ENCODE measurements at places on chromosomes 7 and 10. TPM values are rescaled to one million over a fixed set of nuclear protein-coding genes. Genes with fewer than 3 reads are reported as not detected.

TRIM73 gene
- 4.6 TPM for polyA plus RNA-seq

GPR85 gene
- polyA plus RNA-seq, result 0.67 TPM

GRCh38 chr7:116598861-116599260, 73.1 kb upstream of the MET start:
- DNase-seq, result no peak
- H3K36me3 ChIP-seq, result no peaks in the 10 kb centered on the region
- no peaks in the 10 kb centered on the region for H3K27me3 ChIP-seq
- H3K4me1 ChIP-seq, result no peaks in the 10 kb centered on the region
- no peak overlapping the region for H3K27ac ChIP-seq

DNA sequence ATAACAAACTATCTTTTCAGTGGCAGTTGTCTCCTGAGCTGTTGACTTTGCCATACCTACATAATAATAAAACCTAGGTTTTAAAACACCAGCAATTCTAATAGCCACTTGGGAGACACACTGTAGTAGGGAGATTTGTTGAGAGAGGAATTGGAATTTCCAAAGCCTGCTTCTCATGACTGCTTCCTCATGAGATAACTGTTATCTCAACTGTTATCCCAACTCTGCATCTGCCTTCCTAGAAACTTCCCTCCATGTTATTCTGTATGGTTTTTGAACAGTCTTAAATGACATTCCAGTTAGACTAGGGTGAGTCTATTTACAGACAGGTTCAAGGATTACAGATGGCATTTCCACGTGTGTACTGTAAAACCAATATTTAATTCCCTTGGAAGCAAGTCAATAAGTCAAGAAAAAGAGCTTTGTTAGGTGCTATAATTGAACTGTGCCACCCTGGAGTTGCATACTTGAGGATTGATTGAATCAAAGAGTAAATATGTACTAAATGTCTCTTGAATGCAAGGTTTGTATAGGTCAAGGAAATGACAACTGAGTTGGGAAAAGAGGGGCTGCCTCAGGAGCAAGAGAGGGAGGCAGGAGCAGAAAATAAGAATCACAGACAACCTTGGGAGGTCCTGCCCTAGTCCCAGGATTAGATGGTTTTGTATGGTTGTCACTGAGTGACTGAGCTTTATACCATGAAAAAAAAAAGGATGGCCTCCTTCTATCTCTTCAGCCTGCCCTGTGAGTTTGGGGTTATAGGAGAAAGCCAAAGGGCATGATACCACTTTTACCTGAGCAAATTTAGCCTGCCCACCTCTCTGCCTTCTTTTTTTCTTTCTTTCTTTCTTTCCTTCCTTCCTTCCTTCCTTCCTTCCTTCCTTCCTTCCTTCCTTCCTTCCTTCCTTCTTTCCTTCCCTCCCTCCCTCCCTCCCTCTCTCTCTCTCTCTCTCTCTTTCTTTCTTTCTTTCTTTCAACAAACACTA, 9.9 kb upstream of the TM9SF3 start:
- H3K4me3 ChIP-seq, result no peak overlapping the region
- DNase-seq, result no peak
- peaks cover 2% of the 10 kb centered on the region for H3K36me3 ChIP-seq
- peaks cover 6% of the 10 kb centered on the region for H3K4me1 ChIP-seq
- no peaks in the 10 kb centered on the region for H3K27me3 ChIP-seq

GRCh38 chr10:110310741-110311140, 6.0 kb upstream of the SMNDC1 start:
- DNase-seq, result no peak
- H3K4me3 ChIP-seq, result no peak overlapping the region
- H3K27ac ChIP-seq, result no peak overlapping the region
- no peaks in the 10 kb centered on the region for H3K36me3 ChIP-seq

DNA sequence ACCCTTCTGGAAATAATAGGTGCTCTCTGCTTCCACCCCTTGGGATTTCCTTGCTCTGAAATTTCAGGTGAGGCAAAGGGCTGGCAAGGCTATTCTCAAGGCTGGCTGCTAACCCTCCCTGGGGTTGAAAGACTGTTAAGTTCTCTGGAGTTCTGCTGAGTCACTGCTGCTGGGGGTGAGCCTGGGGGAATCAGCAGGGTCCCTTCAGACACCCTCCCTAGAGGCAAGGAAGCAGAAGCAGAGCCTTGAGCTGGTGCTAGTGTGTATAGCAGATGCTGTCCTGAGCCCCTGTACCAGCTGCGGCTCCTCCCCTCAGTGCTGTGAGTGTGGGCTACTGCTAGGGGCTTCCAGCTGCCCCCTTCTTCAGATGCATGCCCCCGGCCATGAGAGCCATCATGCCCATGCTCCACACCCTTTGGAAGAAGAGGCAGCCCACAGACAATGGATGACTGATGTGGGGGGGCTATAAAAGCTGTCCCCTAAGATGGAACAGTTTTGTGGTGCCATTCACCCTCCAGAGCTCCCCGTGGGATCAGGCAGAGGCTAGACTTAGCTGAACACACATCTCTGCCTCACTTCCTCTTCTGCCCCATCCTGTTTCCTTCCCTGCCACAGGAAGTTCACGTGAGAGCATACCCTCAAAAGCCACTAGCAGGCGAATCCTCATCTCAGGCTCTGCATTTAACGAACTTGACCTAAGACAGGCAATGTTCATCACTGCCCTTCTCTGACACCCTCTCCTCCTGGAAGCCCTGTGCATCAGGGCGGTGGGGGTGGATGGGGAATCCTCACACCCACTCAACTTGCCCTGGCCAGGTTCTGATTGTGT, 91.8 kb downstream of the SH3PXD2A start:
- H3K36me3 ChIP-seq, result no peaks in the 10 kb centered on the region
- DNase-seq, result no peak
- no peak overlapping the region for H3K4me3 ChIP-seq
- H3K4me1 ChIP-seq, result peaks cover 17% of the 10 kb centered on the region
- H3K27ac ChIP-seq, result no peak overlapping the region
- no peaks in the 10 kb centered on the region for H3K27me3 ChIP-seq

DNA sequence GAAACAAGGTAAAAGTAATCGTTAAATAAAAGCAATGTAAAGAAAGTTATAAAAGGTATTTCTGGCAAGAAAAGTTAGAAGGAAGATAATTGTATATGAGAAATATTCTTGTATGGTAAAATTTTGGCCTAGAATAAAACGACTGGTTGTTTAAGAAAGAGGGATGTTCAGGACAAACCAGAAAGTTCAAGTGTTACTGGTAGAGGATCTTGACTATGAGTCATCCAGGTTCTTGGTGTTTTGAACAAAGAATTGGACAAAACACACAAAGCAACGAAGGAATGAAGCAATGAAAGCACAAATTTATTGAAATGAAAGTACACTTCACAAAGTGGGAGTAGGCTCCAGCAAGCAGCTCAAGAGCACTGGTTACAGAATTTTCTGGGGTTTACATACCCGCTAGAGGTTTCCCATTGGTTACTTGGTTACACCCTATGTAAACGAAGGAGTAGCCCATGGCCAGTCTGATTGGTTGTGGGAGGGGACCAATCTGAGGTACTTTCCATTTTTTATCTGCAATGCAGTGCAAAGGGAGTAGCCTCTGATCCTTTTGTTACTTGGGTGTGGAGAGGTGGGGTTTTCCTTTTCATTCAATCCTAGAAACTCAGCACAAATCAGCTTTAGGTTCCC, 22.4 kb upstream of the GARS1 start:
- no peak overlapping the region for H3K4me3 ChIP-seq
- peaks cover 9% of the 10 kb centered on the region for H3K36me3 ChIP-seq
- H3K27me3 ChIP-seq, result no peaks in the 10 kb centered on the region
- no peak for DNase-seq
- no peaks in the 10 kb centered on the region for H3K4me1 ChIP-seq
- no peak overlapping the region for H3K27ac ChIP-seq

All from small intestine (tissue), 16 donors.